ENCODE measurements at places on chromosomes 4 and X.

DNA sequence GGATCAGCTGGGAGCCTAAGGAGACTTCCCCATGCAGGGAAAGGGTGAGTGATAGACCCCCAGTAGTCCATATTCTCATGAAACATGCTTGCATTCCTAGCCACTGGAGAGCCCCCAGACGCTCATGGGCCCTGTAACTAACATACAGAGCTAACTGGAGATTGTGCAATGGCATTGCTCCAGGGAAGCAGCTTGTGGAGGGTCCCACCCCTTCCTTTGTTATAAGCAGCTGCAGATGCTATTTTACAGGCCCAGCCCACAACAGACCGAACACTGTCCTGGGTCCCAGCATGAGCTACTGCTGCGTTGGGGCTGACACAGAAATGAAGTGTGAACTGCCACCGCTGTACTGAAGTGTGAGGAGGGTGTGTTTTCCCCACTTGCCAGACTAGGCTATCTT is 1465.7 kb upstream of the DIAPH2 start:
- DNase-seq: no peak

DNA sequence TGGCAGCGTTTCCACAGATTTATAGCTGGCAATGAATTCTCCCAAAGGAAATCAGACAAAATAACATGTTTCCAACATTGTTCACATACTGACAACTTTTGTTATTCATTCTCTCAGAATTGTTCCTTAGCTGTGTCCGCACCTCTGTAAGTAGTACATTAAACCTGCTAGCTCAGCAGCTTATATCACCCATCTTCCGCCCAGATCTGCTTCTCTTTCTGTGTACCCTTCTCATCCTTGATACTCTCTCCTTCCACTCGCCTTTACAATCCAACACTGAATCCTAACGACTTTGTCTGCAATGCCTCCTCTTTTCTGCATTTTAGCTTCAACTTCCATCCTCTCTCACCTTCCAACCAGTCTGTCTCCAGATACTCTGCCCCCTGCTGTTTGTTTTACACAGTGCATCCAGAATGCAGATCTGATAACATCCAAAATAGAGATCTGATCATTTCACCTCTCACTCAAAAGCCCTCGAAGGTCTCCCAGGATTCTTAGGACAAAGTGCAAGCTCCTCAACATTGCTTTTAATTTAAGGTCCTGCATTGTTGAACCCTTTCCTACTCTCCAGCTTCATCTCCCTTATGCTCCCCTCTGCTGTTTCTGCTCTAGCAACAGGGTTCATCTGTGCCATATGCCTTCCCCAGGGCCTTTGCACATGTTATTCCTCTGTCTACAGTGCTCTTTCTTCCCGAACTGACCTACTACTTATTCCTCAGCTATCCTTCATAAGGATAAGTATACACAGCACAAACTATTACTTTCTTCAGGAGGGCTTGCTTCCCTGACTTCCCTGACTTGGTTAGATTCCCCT is 67.3 kb upstream of the VBP1 start:
- peak; percentile 20 for DNase-seq

DNA sequence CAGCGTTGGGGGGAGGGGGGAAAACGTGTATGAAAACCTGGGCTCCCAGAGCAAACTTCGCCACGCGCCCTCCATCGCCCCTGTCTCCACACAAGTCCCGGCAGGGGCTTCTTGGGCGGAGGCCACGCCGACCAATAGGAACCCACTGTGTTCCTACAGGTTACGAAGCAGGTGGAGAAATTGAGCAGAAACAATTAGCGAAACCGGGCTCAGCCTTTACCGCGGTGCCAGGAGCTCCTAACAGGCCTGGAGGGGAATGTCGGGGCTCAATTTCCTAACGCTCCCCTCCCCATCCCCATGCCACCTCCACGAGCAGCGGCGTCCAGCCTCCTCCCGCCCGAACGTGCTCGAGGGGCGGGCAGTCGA is 589 bp upstream of the KIT start:
- DNase-seq: no peak

GRCh38 chr4:141142423-141142822 is 9.2 kb upstream of the RNF150 start:
- no peak for DNase-seq

- no peak for DNase-seq
Observed at GRCh38 chr4:137659431-137659830, 127.1 kb upstream of the PCDH18 start.

DNA sequence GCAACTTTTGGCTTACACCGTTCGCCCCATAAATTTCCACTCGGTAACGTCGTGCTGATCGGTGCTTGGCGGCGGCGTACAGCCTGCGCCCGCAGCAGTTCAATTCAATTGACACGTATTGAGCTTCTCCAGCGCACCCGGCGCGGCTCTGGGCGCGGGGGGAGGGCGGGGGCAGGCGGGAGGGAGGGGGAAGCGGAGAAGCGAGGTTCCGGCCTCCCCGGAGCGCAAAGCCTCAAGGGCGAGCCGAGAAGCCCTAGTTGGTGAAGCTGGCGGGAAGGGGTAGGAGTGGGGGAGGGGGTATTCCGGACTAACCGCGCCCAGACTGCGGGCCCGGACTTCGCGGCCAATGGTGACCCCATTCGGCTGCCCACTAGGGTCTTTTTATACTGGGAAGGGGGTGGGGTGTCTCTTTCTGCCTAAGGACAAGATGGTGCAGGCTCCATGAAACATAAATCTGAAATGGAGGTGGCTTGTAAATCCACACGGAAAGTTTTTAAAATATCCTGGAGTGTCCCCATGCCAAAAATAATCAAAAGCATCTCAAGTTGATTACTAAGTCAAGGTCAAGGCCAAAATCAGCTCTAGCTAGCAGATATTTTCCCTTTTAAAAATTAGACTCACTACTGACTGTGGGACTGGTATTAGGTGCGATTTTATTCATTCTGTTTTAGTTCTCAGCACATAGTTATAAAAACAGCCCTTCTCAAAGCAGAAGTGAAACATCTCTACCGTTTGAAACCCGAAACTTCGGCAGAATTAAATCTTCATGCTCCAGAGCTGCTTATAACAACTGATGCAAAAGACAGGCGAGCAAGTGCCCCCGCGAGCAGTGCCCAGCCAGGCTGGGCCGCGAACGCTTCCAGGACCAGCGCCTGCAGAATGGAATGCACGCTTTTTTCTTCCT is 1.5 kb upstream of the BCOR start:
- peak; percentile 67 for DNase-seq

GRCh38 chr4:37742149-37742548 is 56.0 kb upstream of the RELL1 start:
- no peak for DNase-seq

DNA sequence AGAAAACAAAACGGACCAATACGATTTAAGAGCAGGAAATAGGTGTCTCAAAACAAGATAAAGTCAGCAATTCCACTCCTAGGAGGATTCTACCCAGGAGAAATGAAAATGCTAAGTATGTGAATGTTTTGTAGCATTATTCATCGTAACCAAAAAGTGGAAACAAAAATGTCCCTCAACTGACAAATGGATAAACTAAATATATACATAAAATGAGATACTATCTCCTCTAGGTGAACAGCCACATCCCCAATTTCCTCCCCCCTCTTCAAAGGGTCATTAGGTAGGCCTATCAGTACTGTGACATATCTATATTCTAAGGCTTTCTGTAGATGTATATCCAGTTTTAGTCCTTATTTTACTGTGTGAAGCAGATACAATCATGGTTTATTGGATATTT is 18.0 kb downstream of the DDX3X start:
- DNase-seq: no peak

DNA sequence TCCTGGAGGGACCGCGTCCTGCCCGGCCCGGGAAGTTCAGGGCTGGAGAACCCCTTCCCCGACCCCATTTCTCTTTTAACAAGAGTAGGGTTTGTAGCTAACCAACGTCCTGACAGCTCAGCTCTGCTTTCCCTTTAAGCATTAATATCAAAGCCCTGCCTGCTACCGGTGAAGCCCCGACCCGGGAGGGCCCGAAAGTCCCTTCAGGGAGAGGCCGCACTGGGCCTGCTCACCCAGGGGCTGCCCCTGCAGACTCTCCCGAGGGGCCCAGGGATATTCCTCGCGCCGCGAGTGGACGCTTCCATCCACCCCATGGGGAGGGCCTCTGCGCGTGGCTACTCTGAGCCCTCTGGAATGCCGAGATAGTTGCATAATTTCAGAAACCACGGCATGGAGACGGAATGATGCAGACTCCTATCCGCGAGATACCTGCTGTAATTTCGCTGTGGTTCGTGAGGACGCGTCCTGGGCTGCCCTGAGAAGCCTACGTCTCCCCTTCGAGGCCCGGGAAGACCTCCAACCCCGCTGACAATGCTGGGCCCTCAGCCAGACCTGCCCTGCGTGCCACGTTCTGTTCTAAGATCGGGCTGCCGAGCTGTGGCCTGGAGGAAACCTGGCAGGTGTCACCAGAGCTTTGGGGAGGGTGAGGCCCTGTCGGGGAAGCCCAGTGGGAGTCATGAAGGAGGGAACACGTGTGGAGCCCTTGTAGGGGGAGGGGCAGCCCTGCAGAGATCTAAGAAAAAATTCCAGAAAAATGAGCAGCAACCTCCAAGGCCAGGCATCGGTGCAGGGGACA is 999 bp upstream of the CTBP1 start:
- peak; percentile 58 for DNase-seq

- no peak for DNase-seq
Observed at GRCh38 chrX:75229774-75230173, 44.1 kb upstream of the UPRT start.

DNA sequence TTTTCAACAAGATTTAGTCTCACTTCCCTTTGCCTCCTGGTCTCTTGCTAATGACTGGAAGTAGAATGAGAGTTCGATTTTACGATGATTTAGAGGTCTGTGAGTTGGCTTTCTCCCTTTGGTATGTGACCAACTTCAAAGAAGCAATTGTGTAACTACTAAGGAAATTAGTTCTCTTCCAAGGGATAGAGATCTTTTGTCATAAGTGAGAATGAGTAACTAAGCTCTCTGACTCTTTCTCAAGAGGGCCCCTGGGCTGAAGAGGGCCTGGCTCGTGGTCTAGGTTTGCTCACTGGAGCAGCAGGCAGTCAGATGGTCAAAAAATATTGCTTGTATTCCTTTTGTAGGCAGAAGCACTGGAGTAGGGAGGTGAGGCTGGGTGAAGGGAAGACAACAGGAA is 176.3 kb downstream of the ENOX2 start:
- DNase-seq: no peak

DNA sequence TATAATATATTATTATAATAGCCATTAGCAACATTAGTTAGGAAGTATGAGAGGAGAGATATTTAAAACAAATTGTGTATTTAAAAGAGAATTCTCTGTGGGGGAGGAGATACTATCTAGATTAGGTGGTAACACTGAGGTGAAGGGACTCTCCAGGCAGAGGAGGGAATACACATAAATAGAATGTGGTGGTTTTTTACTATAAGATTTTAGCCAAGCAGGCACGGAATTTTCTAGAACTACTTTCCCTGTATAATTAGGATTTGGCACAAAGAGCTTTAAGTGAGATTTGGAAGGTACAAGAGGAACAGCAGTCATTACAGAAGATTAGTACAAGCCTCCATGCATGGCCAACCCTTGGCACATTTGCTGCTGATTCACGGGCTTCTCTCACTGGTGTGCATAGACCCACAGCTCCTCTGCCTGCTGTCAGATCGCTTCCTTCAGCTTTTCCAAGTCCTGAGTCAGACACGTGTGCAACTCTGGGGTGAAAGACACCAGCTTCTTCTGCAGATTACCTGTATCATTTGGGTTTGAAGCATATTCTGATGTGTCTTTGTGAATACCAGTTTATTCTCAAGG is 685.5 kb downstream of the KCTD8 start:
- no peak for DNase-seq

DNA sequence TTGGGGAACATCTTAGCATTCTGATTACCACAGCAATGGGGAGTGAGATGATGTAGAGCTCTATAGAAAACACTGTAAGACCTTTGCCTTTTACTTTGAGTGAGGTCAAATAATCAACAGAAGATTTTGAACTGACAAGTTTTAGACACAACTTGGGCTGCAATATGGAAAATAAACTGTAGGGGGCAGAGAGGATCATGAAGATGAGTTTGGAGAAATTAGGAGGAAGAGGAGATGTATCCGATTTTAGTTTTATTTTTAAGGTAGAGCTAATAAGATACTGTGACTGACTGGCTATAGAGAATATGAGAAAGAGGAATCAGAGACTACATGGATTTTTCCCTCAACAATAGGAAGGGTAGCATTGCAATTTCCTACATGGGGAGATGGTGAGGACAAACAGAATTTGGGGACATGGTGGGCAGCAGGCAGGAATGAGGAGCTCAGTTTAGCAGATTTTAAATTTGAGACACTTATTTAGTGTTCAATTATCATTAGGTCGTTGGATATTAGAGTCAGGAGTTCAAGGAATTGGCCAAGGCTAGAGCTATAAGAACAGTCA is 563.1 kb downstream of the INPP4B start:
- no peak for DNase-seq

DNA sequence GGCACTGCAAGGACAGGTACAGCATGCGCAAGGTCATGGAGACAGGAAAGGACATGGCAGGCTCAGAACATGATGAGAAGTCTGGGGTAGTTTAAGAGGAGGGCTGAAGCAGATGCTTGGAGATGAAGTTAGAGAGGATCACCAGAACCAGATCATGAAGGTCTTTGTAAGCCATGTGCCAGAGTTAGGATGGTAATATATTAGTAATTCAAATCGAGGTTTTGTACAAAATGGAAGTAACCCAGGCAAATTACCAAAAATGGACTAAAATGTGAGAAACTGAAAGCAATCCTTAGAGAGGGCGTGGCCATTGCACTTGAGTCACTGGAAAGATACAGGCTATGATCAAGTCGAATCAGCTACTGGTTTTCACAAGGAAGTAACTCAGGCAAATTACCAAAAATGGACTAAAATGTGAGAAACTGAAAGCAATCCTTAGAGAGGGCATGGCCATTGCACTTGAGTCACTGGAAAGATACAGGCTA is 13.5 kb downstream of the RXFP1 start:
- no peak for DNase-seq

DNA sequence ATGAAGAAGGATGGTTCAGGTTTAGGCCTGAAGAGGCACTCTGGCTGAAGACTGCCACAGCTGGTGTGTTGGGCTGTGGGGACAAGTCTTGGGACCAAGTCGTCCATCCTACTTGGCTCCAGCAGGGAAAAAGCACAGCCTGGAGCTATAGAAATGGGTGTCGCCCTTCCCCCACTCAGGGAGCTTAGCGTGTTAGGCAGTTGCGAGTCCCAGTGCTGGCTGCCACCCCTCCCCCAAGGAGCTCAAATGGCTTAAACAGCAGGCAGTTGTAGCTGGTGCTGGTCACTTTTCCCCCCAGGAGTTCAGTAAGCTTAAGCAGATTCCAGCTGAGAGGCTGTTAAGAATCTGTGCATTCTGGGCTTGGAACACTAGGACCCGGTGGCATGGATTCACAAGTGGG is 319.5 kb upstream of the POF1B start:
- no peak for DNase-seq

- no peak for DNase-seq
Observed at GRCh38 chr4:135274416-135274815, 1072.8 kb upstream of the PABPC4L start.

DNA sequence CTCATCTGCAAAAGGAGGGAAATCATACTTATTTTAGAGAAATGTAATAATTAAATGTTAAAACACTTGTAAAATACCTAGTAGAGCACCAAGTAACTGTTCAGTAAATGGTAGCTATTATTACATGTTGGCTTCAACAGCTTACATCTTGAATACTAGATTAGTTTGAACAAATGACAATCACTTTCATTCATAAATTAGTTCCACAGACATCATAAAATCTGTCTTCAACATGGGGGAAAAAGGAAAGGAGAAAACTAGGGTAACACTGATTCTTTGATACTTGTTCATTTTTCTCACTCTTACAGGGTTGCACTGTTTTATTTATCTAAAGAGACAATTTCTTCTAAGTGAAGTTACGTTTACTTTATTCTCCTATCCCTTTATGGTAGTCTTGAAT is 51.7 kb downstream of the CHM start:
- no peak for DNase-seq
